ENCODE measurements at places on chromosomes 3 and 15.

DNA sequence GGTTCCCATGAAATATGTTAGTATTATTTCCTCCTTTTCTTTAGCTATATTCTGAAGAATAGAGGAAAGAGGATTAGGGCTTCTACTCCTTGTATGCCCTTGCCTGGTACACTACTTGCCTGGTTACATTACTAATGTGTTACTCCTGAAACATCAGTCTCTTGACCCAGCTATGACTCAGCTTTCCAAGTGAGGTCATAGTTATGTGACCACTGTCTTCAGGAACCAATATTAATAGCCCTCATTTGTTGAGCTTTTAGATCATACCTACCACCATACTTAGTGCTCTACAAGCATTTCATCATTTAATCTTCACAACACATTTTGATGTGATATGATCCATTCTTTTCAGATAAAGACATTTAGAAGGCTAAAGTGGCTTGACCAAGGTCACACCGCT, 60.3 kb downstream of the CMSS1 start:
- no peak for DNase-seq

DNA sequence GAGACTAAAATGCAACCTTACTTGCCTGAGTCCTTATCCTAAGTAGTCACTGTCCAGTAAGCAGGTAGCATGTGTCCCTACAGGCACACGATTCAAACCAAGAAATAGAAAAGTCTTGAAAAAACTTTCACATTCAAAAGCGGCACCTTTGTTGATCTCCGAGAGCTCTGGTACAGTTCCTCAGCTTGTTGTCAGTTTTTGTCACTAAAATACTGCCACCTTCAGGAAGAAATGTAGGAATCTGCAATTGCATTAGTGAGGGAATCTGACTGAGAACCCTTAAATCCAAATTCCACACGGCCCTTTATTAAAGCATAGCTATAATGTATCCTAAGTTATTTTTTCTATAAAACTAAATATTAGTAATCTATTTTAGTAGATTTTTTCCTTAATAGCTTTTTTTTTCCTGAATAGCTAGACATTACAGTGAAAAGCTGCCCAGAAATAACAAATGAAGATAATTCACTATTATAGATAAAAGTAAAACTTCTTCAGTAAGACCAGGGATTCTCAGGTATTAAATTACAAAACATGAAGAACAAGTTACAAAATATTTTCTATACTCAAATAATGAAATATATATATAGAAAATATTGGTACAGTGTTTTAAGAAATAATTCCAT, 44.0 kb downstream of the CCDC54 start:
- DNase-seq = peak; percentile 56

DNA sequence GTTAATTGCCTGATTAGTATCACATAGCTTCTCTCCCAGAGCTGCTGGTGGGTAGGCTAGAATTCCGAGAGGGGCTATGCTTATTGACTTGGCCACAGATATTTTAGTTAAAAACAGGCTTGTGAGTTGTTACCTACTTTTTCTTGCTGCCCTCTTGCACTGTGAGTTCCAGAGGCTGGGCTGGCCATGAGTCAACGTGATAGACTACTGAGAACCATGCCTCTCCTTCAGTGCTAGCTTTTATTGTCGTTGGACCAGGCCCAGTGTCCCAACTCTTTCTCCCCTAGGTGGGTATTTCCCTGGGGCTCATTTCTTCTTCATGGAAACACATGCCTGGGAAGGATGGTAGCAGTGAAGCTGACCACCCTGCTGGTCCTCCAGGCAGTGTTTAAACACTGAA, 20.4 kb upstream of the PCOLCE2 start:
- no peak for DNase-seq

DNA sequence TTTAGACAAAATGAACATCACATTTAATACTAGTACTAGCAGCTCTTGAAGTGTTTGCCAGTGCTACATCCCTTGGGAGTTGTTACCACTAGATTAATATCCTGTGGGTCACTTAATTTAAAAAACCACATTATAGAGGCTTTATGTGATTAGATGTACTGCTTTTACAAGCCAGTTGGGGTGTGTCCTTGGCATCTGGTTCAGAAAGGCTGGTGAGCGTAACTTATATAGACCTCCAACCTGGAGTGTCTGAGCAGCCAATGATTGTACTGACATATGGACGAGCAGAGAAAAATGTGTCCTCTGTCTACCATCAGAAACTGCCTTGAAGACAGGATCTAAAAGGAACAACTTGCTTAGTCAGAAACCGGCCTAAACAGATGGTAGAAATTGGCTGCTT, 306.2 kb upstream of the ATP11B start:
- DNase-seq = no peak

DNA sequence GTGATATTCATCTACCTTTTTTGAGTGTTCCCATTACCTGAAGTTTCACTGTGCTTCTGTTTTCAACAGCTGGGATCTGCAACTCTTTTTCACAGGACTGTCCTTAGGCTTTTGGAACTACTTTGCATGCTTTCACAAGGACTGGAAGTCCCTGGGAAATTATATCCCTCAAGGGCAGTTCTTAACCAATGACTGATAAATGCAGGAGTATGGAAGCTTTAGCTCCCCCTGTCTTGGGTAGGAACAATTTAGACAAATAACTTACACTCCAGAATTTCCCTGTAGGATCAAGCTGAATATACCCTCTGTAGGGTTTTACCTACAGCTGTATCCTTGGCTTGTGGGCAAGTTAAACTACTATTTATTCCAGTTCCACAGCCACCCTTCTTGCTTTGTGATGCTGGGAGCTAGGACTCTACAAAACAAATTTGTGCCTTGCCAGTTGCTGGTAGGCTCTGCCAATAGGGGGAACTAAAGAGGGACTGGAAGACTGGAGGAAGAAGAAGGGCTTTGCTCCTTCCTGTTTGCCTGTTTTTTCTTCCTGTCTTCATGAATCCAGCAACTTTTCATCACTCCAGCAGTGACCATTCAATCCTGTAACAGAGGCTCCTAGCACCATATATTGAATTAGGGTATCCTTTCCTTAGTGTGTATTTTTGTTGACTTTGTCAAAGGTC, 6.8 kb upstream of the ZNF280D start:
- DNase-seq = no peak

All from CD4-positive, alpha-beta T cell treated with Interleukin-4 for 4 hours (primary cell).